Adrenal gland (tissue), 19 donors: ENCODE measurements at places on chromosomes 4 and X.

- no peak for DNase-seq
Measured at GRCh38 chr4:67549123-67549522, 3.8 kb upstream of the CENPC start.

DNA sequence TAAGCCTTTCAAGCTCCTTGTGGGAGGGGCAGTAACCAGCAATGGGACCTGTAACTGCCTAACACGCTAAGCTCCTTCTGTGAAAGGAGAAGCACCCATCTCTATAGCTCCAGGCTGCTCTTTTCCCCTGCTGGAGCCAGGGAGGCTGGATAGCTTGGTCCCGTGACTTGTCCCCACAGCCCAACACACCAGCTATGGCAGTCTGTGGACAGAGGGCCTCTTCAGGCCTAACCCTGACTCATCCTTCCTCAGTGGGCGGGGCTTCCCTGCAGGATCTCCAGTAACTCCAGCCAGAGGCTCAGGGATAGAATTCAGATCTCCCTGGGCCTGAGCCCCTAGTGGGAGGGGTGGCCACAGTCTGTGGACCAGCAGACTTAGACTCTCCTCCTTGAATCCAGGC, 1290.1 kb downstream of the PCDH7 start:
- DNase-seq = no peak

DNA sequence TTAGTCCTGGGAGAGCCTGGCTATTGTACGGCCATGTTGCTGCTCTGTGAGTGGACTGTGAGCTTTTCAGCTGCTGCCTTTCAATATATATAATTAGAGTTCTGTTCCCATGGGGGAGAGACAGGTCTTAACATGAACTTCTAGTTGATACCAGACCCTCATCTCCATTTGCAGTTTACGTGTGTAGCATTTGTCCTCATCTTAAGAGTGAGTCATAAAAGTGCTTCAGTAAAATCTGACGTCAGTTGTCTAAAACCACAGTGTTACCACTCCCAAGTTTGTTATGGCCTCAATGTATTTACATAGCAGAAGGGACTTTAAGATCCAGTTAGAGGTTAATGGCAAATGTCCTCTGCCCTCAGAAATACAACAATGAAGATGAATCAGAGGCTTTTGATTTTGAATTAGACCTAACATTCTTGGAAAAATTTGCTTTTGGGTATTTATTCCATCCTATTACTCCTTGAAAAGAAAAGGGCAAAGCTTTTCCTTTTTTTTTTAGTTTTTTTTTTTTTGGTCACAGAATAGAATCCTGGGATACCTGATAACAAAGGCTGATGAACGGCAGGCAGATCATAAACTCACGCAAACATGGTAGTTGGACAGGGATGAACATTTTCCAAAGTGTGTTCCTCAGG, 38.6 kb downstream of the PHOX2B start:
- DNase-seq = no peak

GRCh38 chr4:25810461-25811373, 52.1 kb downstream of the SEL1L3 start:
- no peak for DNase-seq

DNA sequence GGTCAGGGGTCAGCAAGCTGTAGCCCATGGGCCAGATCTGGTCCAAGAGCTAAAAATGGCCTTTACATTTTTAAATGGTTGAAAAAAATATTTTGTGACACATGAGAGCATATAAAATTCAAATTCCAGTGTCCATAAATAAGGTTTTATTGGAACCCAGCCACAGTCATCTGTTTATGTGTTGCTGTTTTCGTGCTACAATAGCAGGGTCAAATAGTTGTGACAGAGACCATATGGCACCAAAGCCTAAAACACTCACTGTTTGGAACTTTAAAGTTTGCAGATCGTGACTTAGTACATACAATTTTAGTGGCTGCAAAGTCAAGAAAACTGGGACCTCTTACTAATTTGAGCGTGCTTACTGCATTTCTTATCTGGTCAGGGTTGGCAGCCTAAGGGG, 29.2 kb downstream of the LAMP2 start:
- no peak for DNase-seq

- no peak for DNase-seq
Measured at GRCh38 chrX:17824980-17825379, 36.1 kb downstream of the RAI2 start.

DNA sequence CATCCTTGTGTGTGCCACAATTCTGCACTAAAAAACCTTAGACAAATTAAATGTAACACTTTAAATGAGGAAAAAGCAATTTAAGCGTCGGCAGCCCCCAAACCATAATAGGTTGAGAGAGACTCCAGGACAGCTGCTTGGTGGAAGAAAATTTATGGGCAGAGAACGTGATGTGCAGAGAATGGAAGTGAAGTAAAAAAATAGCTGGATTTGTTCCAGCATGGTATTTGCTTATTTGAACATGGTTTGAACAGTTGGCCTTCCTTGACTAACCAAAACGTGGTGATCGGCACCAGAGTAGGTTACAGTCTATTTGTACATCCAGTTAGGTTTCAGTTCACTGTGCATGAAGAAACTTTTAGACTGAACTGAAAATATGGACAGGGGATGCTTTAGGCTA, 343.0 kb upstream of the CPEB2 start:
- DNase-seq = no peak

DNA sequence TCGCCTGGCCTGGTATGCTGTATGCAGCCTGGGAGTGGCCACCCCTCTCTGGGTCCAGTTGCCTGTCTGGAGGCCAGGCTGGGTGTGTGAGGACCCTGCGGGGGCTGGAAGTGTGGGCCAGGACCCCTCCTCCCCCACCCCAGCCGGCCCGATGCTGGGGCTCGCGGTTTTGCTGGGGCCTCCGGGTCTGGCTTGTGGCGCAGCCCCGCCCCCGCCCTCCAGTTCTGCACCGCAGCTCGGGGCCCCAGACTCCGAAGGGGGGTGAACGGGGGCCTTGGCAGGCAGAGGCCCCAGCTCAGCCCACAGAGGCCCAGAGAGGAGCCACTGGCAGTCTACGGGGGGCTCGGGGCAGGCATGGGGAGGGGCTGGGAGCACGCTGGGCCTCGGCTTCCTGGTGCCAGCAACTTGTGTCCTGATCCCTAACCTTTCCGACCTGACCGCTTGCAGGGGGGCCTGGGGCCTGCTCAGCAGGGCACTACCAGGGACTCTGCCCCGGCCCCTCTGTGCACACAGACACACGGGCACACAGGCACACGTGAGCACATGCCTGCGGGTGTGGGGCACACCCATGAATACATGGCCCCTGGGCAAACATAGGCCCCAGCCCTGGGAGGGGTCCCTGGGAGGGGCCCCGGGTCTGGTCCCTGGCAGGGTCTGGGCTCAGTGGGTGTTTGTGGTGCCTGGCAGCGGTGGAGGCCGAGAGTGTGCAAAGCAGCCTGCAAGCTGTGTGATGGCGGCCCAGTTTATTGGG, 21.4 kb upstream of the FGFR3 start:
- no peak for DNase-seq

GRCh38 chr4:54558889-54559677, 98.7 kb upstream of the KIT start:
- DNase-seq = no peak

GRCh38 chrX:25544641-25545040, 528.9 kb upstream of the ARX start:
- no peak for DNase-seq

GRCh38 chr4:24174602-24175001, 284.8 kb upstream of the PPARGC1A start:
- DNase-seq = no peak
